ENCODE measurements at places on chromosomes 7 and 10. TPM values are rescaled to one million over a fixed set of nuclear protein-coding genes. Genes with fewer than 3 reads are reported as not detected.

IL6 gene
- total RNA-seq, result 69.4 TPM

INHBA gene
- 47.5 TPM for total RNA-seq

COX19 gene
- 6.5 TPM for total RNA-seq

C7orf33 gene
- total RNA-seq, result not detected

Measured in regular cardiac myocyte (primary cell).